Kidney (tissue), 22 donors: ENCODE measurements at places on chromosomes 6 and 20. TPM values are rescaled to one million over a fixed set of nuclear protein-coding genes. Genes with fewer than 3 reads are reported as not detected.

GRCh38 chr6:27776504-27776903 is 135.7 kb downstream of the OR2B2 start:
- H3K36me3 ChIP-seq: no peaks in the 10 kb centered on the region
- H3K27ac ChIP-seq: no peak overlapping the region
- DNase-seq: no peak
- H3K4me1 ChIP-seq: peaks cover 3% of the 10 kb centered on the region

DNA sequence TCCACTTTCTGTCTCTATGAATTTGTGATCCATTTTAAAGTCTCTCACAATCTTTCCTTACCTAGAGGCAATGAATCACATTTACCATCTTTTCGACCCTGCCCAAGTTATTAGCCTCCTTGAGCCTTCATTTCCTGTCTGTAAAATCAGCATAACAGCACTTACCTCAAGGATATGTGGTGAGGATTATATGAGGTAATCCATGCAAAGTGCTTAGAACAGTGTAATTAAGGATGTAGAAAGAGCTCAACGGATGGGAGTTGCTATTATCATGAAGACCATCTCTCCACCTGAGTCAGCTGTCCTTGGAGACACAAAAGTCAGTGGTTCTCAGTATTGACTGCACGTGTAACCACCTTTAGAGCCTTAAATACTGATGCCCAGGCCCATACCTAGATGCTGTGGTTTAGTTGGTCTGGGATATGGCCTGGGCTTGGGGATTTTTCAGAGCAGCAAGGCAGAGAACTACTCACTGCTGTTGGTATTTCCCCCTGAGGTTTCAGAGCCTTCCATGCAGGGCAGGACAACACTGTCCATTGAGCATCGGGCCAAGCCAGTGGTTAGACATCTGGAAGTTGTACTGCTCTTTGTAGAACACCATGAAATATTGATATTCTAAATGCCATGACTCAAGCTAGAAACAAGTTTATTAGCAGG is 55.8 kb downstream of the LYRM2 start:
- no peak for DNase-seq
- H3K36me3 ChIP-seq: no peaks in the 10 kb centered on the region
- no peak overlapping the region for H3K27ac ChIP-seq
- no peak overlapping the region for H3K4me3 ChIP-seq
- H3K27me3 ChIP-seq: no peaks in the 10 kb centered on the region
- H3K4me1 ChIP-seq: no peaks in the 10 kb centered on the region

DNA sequence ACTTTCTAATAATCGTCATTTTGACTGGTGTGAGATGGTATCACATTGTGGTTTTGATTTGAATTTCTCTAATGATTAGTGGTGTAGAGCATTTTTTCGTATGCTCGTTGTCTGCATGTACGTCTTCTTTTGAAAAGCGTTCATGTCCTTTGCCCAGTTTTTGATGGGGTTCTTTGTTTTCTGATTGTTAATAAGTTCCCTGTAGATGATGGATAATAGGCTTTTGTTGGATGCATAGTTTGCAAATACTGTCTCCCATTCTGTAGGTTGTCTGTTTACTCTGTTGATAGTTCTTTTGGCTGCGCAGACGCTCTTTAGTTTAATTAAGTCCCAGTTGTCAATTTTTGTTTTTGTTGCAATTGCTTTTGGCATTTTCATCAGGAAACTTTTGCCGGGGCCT is 32.3 kb upstream of the XRN2 start:
- no peaks in the 10 kb centered on the region for H3K27me3 ChIP-seq
- no peaks in the 10 kb centered on the region for H3K4me1 ChIP-seq
- DNase-seq: no peak
- no peak overlapping the region for H3K27ac ChIP-seq
- no peaks in the 10 kb centered on the region for H3K36me3 ChIP-seq

GRCh38 chr20:1965520-1966351 is 28.1 kb downstream of the PDYN start:
- H3K27me3 ChIP-seq: no peaks in the 10 kb centered on the region
- peak; percentile 85 for DNase-seq
- no peak overlapping the region for H3K4me3 ChIP-seq
- H3K36me3 ChIP-seq: no peaks in the 10 kb centered on the region

GRCh38 chr6:21905531-21905930 is 312.0 kb downstream of the SOX4 start:
- no peak overlapping the region for H3K4me3 ChIP-seq
- H3K27me3 ChIP-seq: no peaks in the 10 kb centered on the region
- no peaks in the 10 kb centered on the region for H3K36me3 ChIP-seq
- H3K27ac ChIP-seq: no peak overlapping the region
- no peak for DNase-seq

DNA sequence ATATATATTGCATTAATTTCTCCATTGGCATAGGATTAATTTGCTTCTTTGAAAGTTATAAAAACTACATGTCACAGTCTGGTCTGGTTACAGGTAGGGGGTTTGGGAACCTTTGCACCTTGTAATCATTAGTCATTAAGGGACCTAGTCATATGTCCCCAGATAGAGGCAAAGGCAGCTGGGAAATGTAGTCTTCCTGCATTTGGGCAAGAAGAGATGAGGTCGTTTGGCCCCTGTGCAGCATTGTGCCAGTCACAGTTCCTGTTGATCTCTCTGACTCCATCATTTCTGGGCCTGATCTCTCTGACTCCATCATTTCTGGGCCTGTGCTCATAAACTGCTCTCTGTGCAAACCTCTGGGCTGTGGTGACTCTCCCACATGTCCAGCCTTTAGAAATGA is 73.2 kb downstream of the BCKDHB start:
- no peak overlapping the region for H3K4me3 ChIP-seq
- no peaks in the 10 kb centered on the region for H3K27me3 ChIP-seq
- H3K27ac ChIP-seq: no peak overlapping the region
- H3K4me1 ChIP-seq: no peaks in the 10 kb centered on the region
- no peak for DNase-seq
- H3K36me3 ChIP-seq: no peaks in the 10 kb centered on the region

GRCh38 chr6:44622555-44622954 is 235.0 kb downstream of the CDC5L start:
- no peaks in the 10 kb centered on the region for H3K36me3 ChIP-seq
- H3K4me3 ChIP-seq: no peak overlapping the region
- peaks cover 5% of the 10 kb centered on the region for H3K4me1 ChIP-seq
- DNase-seq: no peak
- no peak overlapping the region for H3K27ac ChIP-seq
- H3K27me3 ChIP-seq: no peaks in the 10 kb centered on the region

DNA sequence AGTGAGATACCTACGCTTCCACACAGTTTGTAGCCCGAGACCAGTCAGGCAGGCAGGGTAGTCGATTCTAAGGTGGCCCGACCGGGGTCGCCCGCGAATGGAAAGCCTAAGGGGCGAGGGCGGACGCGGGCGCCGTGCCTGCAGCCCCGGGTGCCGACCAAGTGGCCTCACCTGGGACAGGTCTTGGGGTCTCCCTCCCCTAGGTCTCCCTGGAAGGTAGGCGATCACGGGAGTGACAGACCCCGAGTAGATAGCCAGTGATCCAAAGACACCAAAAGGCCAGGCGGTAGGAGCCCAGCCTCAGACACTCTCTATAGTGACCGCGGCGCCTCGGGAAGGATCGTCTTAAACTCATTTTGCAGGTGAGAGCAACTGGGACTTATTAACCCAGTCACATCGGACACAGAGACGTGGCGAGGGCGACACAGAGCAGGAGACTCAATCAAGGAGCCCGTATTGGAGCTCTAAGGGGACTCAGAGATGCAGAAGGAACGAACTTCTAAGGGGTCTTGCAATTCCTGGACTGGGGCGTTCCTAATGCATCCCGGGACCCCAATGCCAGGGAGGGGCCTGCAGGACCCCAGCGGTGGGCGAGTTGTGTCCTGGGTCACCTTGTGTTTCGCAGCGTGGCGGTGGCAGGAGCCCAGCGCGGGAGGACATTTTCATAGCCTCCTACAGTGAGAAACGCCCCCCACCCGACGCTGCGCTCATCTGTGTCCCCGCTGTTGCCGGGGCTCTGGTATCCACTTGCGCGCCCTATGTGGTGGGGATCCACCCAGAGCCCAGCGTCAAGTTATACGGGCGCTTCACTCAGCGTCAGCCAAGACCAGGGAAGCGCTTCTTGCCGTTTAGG is 2.1 kb upstream of the VSX1 start:
- no peaks in the 10 kb centered on the region for H3K4me1 ChIP-seq
- no peak overlapping the region for H3K27ac ChIP-seq
- no peaks in the 10 kb centered on the region for H3K36me3 ChIP-seq

DNA sequence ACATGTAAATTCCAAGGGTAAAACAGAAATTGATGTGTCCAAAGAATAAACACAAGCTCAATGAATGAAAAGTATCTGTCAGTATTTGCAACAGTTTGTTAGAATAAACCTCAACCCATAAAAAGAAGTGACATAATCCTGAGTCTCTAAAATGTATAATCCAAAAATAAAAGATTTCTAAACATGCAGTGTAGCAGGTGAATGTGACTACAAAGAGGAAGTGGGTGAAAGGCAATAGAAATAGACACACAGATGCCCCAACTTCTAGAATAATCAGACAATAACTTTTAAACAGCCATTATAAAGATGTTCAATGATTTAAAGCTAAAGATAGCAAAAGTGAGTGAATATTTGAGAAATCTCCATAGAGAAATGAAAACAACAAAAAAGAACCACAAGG is 1009.2 kb upstream of the GJE1 start:
- no peak for DNase-seq
- no peaks in the 10 kb centered on the region for H3K27me3 ChIP-seq
- no peak overlapping the region for H3K4me3 ChIP-seq
- H3K36me3 ChIP-seq: no peaks in the 10 kb centered on the region

DNA sequence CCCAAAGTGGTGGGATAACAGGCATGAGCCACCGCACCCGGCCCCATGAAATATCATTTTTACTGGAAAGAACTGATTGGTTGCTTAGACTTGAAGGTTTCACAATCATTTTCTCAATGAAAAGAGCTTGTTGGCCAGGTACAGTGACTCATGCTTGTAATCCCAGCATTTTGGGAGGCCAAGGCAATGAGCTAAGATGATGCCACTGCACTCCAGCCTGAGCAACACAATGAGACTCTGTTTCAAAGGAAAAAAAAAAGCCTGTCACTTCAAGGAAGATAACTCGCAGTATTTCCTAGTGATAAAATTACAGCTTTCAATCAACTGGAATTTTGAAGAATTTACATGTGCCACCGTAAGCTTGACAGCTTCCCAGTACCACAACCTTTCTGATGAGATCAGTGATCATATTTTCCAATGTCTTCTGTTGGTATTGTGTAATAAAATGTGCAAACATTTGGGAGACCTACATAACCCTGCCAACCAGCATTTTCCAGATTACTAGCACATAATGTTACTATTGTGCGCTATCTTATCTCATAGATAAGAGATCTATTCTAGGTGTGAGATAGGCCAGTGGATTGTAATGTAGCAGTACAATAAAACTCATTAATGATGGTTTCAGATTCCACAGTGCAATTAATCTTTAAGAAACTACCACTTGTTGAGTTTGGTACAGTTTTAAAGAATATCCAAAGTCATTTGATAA is 7.2 kb downstream of the PNLDC1 start:
- H3K4me3 ChIP-seq: no peak overlapping the region
- no peak for DNase-seq
- H3K4me1 ChIP-seq: no peaks in the 10 kb centered on the region
- H3K27me3 ChIP-seq: no peaks in the 10 kb centered on the region
- no peak overlapping the region for H3K27ac ChIP-seq

DNA sequence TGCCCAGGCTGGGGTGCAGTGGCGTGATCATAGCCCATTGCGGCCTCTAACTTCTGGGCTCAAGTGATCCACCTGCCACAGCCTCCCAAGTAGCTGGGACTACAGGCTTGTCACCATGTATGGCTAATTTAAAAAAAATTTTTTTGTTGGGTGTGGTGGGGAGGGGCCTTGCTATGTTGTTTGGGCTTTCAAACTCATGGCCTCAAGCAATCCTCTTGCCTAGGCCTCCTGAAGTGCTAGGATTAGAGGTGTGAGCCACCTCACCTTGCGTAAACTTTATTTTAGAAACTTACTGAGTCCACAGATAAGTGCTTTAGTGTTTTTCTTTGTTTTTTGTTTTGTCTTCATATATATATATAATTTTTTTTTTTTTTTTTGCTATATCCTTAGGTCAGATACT is 9.1 kb downstream of the SMAP1 start:
- no peak overlapping the region for H3K27ac ChIP-seq
- H3K36me3 ChIP-seq: no peaks in the 10 kb centered on the region
- no peak overlapping the region for H3K4me3 ChIP-seq
- H3K27me3 ChIP-seq: no peaks in the 10 kb centered on the region
- DNase-seq: no peak

DNA sequence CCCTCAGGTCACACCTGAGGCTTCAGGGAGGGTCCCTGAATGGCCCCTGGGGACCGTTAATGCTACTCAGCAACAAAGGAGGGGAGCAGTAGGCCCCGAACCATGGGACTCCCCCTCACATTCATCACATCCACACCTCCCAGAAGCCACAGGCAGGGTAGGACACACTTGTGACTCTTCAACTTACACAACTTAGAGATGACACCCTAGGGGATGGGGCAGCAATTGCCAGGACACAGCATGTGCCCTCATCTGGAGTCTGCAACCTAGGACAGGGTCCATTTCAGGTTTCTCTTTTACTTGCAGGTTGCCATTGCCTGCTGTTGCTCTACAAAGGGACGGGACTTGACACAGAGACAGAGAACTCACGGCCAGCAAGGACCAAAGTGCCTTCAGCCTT is 770 bp downstream of the ULBP3 start:
- peak; percentile 21 for DNase-seq
- H3K4me1 ChIP-seq: peaks cover 4% of the 10 kb centered on the region
- no peaks in the 10 kb centered on the region for H3K27me3 ChIP-seq
- no peaks in the 10 kb centered on the region for H3K36me3 ChIP-seq
- peak overlapping the region; percentile 54 for H3K4me3 ChIP-seq

- no peaks in the 10 kb centered on the region for H3K4me1 ChIP-seq
- no peaks in the 10 kb centered on the region for H3K36me3 ChIP-seq
- H3K4me3 ChIP-seq: peak overlapping the region; percentile 46
- H3K27me3 ChIP-seq: no peaks in the 10 kb centered on the region
- no peak overlapping the region for H3K27ac ChIP-seq
Observed at GRCh38 chr6:154276810-154277628, 79.6 kb downstream of the IPCEF1 start.

DNA sequence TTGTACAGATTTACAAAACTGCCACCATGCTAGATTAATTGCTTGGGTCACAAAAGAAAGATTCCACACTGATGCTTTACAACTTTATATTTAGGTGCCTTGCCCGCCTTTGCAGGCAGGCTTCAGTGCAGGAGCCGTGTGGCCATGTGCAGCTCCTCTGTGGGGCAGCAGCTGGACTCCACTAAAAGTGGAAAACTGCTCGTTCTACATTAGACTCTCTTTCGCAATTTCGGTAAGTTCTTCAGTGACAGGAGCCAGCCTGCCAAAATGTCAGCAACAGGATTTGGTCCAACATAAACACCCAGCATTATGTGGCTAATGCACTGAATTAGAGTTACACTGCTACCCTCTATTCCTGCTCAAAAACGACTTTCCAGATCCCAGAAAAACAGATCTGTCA is 174.4 kb upstream of the KCNK16 start:
- peak; percentile 95 for DNase-seq
- no peak overlapping the region for H3K27ac ChIP-seq

HCK gene
- total RNA-seq: 24.0 TPM

RBPJL gene
- total RNA-seq: not detected

STMND1 gene
- total RNA-seq: not detected

RNF144B gene
- 153 TPM for total RNA-seq

EYA2 gene
- total RNA-seq: 2.6 TPM

ZNF341 gene
- total RNA-seq: 2.6 TPM

LPA gene
- not detected for total RNA-seq

PTCRA gene
- total RNA-seq: not detected
